ENCODE measurements at places on chromosomes 2 and 18.

GRCh38 chr2:10169581-10169980 is 47.0 kb downstream of the RRM2 start:
- no peak for DNase-seq

DNA sequence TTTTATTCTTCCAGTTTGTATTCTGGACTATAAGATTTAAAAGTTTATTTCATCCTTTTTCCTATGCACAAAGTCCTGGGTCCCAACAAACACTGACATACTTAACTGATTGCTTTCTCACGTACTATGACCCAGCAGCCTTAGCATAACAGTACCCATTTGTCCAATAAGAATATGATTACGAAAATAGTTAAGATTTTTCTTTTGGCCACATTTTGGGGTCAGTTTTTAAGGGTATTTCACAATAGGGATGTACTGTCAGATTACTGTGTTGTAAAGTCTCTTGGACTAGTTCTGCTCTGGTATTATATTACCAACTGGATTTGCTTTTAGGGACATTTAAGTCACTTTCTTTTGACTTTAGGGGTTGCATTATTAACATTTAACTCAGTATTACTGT is 46.1 kb downstream of the TTC39C start:
- no peak for DNase-seq

DNA sequence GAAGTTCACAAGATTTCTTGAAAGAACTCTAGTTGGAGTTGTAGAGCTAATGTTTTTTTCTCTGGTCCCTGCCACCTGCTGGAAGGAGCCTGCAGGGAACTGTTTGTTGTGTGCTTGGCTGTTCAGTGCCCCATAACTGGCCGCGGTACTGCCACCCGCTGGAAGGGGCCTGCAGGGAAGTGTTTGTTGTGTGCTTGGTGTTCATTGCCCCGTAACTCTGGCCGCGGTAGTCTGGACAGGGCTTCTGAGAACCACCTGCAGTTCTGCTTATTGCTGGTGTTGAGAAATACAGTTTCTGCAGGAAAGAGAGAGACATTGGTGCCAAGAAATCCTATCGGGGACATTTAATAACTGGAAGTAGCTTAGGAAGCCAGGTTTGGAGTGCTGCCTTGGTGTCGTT is 58.1 kb downstream of the AGAP1 start:
- no peak for DNase-seq

DNA sequence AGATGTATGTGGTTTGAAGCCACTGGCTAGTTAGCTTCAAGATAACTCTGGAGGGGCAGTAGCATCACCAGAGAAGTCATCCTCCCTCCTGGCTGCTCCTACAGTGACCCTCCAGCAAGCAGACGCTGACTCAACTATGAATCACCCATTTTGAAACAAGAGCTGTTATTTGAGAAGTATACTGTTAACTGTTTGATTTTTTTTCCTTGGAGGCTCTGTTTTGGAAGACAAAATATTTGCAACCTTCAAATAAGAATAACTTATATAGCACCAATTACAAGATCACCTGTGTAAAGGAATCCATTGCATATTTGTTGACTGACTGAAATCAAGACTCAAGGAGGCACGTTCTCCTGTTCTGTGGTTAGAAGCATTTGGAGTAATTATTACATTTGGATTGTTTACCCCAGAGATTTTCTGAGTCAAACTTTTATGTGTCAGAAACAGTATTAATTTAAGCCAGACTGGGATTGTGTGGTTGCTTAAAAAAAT is 313.8 kb downstream of the MTX2 start:
- no peak for DNase-seq

- DNase-seq = no peak
Measured at GRCh38 chr18:8871489-8871888, 166.1 kb downstream of the MTCL1 start.

GRCh38 chr2:24970483-24971285 is 1.1 kb downstream of the DNAJC27 start:
- no peak for DNase-seq

- DNase-seq = no peak
Measured at GRCh38 chr2:71655498-71655897, 202.1 kb downstream of the DYSF start.
